ENCODE measurements at places on chromosomes 11 and 22.

DNA sequence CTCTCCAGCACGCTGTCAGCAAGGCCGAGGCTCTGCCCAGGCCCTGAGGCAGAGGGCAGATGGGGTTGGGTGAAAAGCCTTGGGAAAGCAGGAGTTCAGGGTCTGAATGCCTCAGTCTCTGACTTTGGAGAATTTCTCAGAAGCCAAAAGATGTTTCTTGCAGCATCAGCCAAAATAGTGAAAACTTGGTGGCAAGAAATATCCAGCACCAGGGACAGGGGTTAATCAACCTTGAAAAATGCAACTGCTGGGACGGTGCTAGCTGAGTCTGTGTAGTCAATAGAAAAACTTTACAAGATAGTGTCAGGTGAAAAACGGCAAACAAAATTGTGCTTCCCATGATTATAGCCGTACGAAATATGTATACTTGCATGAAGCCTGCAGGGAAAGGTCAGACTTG lies 1.4 kb upstream of the ABCC8 start:
- DNase-seq = no peak

- no peak for DNase-seq
Observed at GRCh38 chr22:43230971-43231723, 44.2 kb upstream of the TTLL12 start.

GRCh38 chr22:35697142-35697541 lies 20.5 kb upstream of the APOL5 start:
- DNase-seq = no peak

GRCh38 chr11:113698515-113698914 lies 7.6 kb downstream of the TMPRSS5 start:
- DNase-seq = no peak

DNA sequence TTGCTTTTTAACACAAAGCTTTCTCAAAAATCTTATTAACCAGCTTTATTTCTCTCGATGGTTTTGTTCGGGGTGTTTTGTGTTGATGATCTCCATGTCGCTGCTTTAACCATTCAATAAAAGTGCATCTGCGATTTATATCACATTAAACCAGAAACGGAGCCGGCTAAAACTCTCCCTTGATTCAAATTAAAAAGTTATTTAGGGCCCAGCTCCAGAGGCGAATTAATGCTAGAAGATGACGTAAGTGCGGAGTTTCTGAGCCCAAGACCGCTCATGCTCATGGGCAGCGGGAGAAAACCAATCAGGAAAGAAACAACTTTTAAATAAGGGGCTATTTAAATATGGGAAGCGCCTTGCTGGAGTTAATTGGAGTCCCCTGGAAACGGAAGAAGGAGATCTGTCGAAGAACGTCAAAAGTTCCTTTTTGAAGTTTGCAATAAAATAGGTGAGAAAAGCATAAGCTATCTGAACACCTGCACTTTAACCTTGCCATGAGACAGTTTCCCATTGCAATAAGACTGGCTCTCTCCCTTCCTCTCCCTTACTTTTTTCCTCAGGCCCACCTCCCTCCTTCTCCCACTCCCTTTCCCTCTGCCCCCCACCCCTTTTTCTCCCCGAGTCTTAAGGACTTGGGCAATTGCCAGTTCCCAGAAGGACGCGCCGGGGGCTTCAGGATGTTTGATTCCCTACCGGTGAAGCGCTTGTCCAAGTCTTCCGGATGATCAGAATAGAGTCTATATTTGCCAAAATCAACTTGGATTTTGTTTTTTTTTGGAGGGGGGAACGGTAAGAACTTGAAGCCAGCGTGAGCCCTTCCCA lies 1.9 kb upstream of the DBX1 start:
- no peak for DNase-seq

GRCh38 chr11:72338741-72339140 lies 94.8 kb upstream of the PHOX2A start:
- DNase-seq = no peak

GRCh38 chr11:94494126-94494680 lies 419 bp downstream of the ANKRD49 start:
- no peak for DNase-seq

GRCh38 chr22:18980829-18981228 lies 44.7 kb upstream of the PRODH start:
- DNase-seq = no peak

DNA sequence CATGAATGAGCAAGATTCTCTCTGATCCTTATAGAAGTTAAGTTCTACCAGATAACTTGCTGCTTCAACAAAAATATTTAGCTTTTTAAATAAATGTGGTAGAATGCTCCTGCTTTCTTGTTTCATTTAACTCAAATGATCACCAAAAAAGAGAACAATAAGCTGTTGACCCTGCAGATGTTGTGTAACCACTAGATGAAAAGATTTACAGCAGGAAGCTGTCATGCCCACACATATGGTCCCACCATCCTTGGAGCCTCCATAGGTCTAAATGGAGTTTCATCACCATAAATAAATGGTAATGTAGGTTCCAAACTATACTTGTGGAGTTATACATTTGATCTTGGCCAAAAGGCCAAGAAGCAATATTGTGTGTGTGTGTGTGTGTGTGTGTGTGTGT lies 118.8 kb downstream of the RRAS2 start:
- DNase-seq = no peak

DNA sequence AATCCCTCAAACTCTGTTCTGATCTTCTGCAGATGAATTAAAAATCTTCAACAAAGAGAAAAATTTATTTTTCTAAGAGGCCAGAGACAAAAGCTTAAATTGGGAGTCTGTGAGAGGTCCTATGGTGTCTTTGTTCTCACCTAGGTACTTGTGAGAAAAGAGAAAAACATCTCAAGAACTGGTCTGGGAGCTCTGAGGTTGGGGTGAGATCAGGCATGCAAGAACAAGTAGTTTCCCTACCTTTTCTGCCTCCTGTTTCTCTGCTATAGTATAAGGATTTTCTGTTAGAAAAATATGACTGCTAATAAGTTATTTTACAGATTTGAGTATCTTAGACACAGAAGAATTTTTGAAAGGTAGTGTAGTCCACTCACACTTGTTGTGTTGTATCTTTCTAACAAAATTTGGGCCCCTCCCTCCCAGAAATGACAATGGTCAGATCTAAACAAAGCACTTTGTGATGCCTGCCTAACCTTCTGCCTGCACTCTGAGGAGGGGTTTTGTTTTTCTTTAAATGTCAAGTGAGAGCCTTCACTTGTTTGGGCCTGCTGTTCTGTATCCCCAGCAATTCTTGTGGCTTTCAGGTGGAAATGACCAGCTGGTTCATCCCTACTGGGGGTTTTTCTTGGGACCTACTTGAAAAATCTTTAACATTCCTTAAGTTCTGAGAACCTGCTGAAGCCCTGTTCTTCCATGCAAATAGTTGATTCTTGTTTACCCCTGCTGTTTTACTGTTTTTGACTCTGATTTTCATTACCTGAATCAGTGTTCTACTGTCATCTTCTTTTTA lies 13.6 kb upstream of the OR51S1 start:
- no peak for DNase-seq

DNA sequence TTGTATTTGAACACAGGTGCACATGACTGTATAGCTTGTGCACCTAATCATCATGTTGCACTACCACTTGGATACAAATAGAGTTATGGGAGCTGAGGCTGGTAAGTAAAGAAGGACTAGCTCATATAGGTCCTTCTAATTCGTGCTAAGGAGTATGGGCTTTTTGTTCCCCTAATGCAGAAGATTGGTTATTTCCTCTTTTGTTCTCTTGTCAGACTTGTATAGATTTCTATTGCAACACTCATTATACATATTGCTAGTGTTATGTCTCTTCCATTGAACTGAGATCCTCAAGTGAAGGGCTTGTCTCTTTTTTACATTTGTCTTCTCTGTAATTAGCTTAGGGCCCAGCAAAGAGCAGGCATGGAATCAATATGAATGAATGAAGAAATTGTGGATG lies 54.1 kb upstream of the ARHGAP20 start:
- no peak for DNase-seq

DNA sequence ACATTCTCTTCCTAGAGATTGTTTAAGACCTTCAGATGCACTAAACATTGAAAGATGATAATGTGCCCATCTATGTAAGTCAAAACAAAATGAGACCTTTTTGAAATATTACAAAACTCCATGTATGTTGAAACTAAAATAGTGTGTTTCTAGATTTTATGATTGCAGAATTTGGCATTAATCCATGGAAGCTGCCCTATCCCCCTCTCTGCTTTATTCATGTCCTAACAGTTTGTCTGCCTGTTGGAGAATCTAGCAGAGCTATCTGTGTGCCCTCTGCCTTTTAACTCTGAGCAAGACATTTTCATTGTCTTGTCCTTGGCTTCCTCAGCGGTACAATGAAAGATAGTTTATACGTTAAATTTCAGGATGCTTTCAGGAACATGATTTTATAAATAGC lies 105.5 kb downstream of the FAT3 start:
- DNase-seq = no peak

DNA sequence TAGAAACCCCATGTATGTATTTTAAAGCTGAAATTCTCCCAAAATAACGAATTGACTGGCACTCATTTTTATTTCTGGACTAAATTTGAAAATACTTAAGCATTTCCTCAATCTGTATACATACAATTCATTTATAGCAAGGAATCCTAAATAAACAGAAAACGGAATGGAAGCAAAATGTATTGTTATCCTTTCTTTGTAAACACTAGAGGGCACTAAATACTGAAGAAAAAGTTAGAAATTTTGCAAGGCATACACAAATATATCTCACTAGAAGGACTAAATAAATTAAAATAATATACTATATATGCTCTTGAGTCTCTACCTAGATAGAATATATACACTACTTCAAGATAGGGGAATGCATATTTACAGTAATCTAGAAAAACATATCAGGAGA lies 23.1 kb upstream of the ANO5 start:
- DNase-seq = no peak

GRCh38 chr11:7599209-7599608 lies 74.1 kb downstream of the CYB5R2 start:
- no peak for DNase-seq

DNA sequence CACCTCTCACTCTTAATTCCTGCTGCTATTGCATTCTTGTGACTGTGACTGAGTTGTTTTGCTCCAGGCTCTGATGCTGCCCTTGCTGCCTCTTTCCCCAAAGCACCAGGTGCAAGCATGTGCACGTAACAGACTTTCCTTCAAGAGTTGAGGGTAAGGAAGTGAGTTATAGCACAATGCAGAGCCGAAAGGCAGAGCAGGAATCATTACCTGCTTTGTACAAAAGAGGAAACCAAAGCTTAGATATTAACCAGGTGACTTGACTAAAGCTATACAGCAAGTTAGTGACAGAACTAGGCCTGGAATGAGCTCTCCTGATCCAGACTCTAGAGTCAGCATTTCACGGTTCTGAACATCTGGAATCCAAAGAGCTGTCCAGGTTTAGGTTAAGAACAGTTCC lies 33.6 kb downstream of the NEU3 start:
- no peak for DNase-seq

GRCh38 chr22:43377548-43377895 lies 34.3 kb upstream of the MPPED1 start:
- DNase-seq = no peak

GRCh38 chr11:112322173-112322790 lies 61.6 kb upstream of the PLET1 start:
- DNase-seq = no peak

DNA sequence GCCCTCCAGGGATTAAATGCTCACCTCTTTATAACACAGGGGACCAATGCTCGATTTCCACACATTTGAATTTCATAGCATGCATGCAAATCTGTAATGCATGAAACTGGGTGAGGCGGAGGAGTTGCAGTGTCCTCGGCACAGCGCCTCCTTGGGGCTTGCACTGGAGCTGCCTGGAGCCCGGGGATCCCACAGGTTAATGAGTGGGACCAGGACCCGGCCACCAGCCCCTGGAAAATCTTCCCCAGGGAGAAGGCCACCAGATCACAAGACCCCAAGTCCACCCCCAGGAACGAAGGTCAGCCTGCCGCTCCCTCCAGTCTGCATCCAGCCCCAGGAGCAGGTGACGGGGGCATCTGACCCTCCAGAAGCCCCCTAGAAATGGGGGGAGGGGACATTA lies 119.1 kb downstream of the MN1 start:
- no peak for DNase-seq

DNA sequence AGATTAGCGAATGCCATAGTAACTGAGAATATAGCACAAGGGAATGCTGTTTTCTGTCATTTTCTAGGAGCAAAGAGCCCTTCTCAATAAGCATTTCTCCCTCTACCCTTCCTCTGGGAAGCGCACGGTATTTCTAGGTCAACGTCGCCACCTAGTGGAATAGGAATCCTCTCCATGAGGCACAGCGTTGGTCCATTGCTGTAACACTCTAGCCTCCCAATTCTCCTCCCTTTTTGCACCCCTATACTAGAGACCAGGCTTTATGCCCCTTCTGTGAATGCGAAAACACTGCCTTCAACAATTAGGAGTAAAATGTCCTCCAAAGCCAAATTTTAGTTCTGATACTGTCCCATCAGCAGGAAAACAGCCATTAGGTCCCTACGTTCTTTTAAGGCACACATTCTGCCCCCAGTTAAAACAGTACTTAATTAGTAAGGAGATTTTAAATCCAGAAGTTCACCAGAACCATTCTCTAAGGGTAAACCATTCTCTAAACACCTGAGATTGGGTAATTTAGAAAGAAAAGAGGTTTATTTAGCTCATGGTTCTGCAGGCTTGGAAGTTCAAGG lies 12.8 kb upstream of the HYLS1 start:
- no peak for DNase-seq

DNA sequence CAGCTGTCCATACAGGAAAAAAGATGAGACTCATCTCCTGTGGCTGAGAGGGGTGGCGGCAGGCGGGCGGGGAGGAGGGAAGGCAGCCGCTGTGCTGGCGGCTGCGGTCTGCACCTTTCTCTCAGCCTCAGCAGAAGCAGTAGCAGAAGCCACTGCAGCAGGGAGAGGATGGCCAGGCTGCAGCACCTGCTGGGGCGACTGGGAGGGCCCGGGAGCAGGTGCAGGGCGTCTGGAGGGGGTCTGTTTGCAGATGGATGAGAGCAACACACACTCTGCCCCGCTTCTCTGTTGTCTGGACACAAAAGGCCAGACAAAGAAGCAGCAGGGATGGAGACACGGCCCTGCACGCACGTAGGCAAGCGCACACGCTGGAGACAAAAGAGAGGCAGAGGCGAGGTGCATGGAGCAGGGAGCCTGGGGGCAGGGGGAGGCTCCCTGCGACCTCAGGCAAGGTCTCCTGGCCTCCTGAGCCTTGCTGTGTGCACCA lies 9.3 kb upstream of the MIAT start:
- no peak for DNase-seq

DNA sequence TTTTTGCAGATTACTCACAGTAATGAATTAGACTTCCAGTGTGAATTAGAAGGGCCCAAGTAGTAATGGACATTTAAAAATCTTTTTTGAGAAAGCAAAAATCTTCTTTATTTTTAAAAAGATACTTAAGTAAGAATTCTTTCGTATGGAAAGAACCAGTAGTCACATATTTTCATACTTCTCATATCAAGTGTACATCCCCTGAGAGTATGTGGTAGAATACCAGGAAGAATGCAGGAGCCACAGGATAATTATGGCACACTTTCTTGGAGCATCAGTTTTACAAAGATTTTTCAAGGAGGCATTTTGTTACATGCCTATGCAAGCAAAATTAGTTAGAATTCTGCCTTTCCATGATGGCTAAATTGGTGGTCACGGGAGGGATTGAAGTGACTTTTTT lies 28.1 kb downstream of the POLD3 start:
- DNase-seq = no peak

All from cortex of kidney (tissue), 1 donor.